Stimulated activated CD4-positive, alpha-beta T cell treated with anti-CD3 and anti-CD28 coated beads, Interleukin-4, amount 100 ng/mL, for 4 hours (primary cell): ENCODE measurements at places on chromosomes 3 and 15.

- DNase-seq, result no peak
Measured at GRCh38 chr15:66291816-66292570, 1.4 kb upstream of the DIS3L start.

GRCh38 chr15:66488525-66488924, 9.0 kb downstream of the SNAPC5 start:
- no peak for DNase-seq

- DNase-seq, result no peak
Measured at GRCh38 chr3:132555306-132556035, 41.6 kb upstream of the ACKR4 start.

- no peak for DNase-seq
Measured at GRCh38 chr3:52388933-52389332, 56.0 kb downstream of the SEMA3G start.

GRCh38 chr3:99286266-99286845, 352.0 kb upstream of the COL8A1 start:
- DNase-seq, result no peak

- DNase-seq, result no peak
Measured at GRCh38 chr15:75650908-75651809, 3.4 kb downstream of the SNX33 start.
